ENCODE measurements at places on chromosomes 2 and 18.
A peak's percentile ranks its signal among the peaks of the same experiment; 100 is the strongest.

GRCh38 chr18:10164271-10165071 is 250.7 kb downstream of the VAPA start:
- no peak overlapping the region for H3K4me3 ChIP-seq
- no peaks in the 10 kb centered on the region for H3K36me3 ChIP-seq
- peak overlapping the region; percentile 24 for H3K27ac ChIP-seq
- no peak for DNase-seq
- no peaks in the 10 kb centered on the region for H3K4me1 ChIP-seq

- H3K4me1 ChIP-seq, result peaks cover 3% of the 10 kb centered on the region
- DNase-seq, result peak; percentile 77
- H3K27me3 ChIP-seq, result peaks cover 43% of the 10 kb centered on the region
- H3K27ac ChIP-seq, result peak overlapping the region; percentile 80
Observed at GRCh38 chr2:150486539-150487484, 655 bp downstream of the RND3 start.

- H3K27me3 ChIP-seq, result peaks cover 95% of the 10 kb centered on the region
- no peak overlapping the region for H3K27ac ChIP-seq
- H3K4me3 ChIP-seq, result no peak overlapping the region
- H3K4me1 ChIP-seq, result peaks cover 12% of the 10 kb centered on the region
- H3K36me3 ChIP-seq, result no peaks in the 10 kb centered on the region
Observed at GRCh38 chr2:66443186-66443978, 8.5 kb downstream of the MEIS1 start.

DNA sequence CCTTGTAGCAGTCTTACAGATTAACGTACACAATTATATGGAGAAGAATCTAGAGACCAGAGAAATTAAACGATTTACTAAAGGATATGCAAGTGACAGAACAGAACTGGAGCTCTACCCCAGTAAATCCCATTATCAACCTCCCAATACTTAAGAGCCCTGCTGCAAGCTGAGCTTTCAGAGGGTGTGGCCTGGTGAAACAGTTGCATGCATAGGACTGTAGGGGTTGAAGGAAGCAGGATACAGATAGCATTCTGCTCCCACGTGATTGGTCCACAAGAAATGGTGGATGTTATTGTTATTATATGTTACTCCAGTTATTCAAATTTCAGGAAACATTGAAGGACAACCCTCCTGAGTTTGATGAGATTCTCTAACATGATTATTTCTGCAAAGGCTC is 210.8 kb upstream of the THUMPD2 start:
- DNase-seq, result no peak
- H3K36me3 ChIP-seq, result no peaks in the 10 kb centered on the region
- H3K27me3 ChIP-seq, result no peaks in the 10 kb centered on the region
- no peak overlapping the region for H3K4me3 ChIP-seq

GRCh38 chr18:58606236-58606635 is 22.7 kb downstream of the ALPK2 start:
- no peak overlapping the region for H3K27ac ChIP-seq
- H3K27me3 ChIP-seq, result no peaks in the 10 kb centered on the region
- no peak overlapping the region for H3K4me3 ChIP-seq
- no peaks in the 10 kb centered on the region for H3K36me3 ChIP-seq

DNA sequence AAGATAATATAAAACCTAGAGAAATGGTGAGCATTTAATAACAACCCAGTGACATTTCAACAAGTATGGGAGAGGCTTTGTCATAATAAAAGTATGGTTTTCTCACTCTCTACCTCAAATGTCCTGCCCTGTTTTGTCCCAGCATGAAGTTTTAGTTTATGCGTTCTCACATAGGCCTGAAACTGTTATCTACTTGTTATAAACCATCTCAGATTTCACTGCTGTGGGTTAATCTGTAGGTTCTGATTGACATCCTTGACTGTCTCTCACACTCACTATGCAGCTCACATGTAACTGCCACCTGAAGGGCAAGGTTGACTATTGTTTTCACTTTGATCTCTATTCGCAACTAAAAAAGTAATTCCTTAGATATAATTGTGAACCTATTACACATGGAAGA is 44.9 kb downstream of the ZEB2 start:
- H3K4me3 ChIP-seq, result no peak overlapping the region
- H3K27me3 ChIP-seq, result no peaks in the 10 kb centered on the region

DNA sequence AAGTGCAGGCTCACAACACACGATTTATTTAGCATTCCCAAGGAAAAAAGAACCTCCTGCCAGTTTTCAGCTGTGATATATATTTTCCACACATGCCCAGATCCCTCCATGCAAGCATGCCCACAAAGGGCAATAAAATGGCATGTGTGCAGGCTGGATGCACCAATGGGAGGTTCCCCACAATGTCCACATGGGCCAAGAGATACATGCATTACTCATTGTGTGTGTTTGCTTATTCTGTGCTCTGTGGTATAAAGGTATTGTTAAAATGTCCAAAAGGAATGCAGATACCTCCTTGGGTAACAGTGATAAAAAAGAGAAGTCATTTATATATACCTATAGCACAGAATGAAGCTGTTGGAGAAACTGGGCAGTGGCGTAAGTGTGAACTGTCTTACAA is 207.4 kb downstream of the FHOD3 start:
- H3K36me3 ChIP-seq, result no peaks in the 10 kb centered on the region
- H3K4me1 ChIP-seq, result no peaks in the 10 kb centered on the region
- no peak for DNase-seq
- H3K27ac ChIP-seq, result no peak overlapping the region
- no peaks in the 10 kb centered on the region for H3K27me3 ChIP-seq

- H3K4me1 ChIP-seq, result no peaks in the 10 kb centered on the region
- no peaks in the 10 kb centered on the region for H3K27me3 ChIP-seq
- peak overlapping the region; percentile 21 for H3K27ac ChIP-seq
- DNase-seq, result no peak
Observed at GRCh38 chr2:236915726-236916125, 170.0 kb upstream of the COPS8 start.

DNA sequence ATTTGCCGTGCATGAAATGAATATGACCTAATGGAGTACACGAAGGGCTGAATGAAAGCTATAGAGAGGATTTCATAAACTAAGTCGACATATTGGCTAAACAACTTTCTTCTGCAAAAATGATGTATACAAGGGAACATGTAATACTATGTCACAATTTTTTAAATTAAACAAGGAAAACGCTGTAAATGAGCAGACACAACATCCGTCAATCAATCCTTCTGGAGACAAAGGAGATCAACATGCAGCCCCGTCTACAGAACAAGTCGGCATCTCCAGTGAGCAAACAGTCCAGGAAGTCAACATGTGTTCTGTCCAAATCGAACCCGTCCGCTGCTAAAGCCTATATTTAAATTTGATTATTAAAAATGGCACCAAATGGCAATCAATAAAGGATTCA is 180.8 kb downstream of the TCF4 start:
- no peak overlapping the region for H3K4me3 ChIP-seq
- no peaks in the 10 kb centered on the region for H3K27me3 ChIP-seq
- H3K36me3 ChIP-seq, result no peaks in the 10 kb centered on the region

- H3K36me3 ChIP-seq, result no peaks in the 10 kb centered on the region
- H3K4me1 ChIP-seq, result no peaks in the 10 kb centered on the region
- H3K27ac ChIP-seq, result no peak overlapping the region
Observed at GRCh38 chr2:216732334-216732733, 37.0 kb upstream of the IGFBP5 start.

DNA sequence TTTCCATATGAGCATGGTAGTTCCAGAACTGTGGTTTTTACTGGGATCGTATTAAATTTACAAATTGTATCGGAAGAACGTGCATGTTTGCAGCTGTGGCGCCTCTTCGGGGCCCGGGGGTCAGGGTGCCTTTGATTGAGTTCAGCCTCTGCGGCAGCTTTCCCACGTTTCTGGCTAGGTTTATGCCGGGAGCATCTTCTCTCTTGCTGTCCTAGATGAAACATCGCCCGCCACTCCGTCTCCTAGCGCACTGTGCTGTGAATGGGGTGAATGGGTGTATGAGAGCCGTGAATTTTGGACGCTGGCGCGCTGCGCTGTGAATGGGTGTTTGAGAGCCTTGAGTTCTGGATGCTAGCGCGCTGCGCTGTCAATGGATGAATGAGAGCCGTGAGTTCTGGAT is 12.3 kb downstream of the PDCD1 start:
- no peak overlapping the region for H3K4me3 ChIP-seq
- no peaks in the 10 kb centered on the region for H3K4me1 ChIP-seq
- peaks cover 14% of the 10 kb centered on the region for H3K27me3 ChIP-seq
- no peak overlapping the region for H3K27ac ChIP-seq
- no peaks in the 10 kb centered on the region for H3K36me3 ChIP-seq

- H3K27ac ChIP-seq, result no peak overlapping the region
- H3K27me3 ChIP-seq, result no peaks in the 10 kb centered on the region
- H3K36me3 ChIP-seq, result no peaks in the 10 kb centered on the region
Observed at GRCh38 chr18:2424420-2424819, 146.9 kb downstream of the METTL4 start.

GRCh38 chr18:43757273-43757672 is 480.0 kb upstream of the SYT4 start:
- H3K4me3 ChIP-seq, result no peak overlapping the region
- H3K27ac ChIP-seq, result no peak overlapping the region
- H3K36me3 ChIP-seq, result no peaks in the 10 kb centered on the region
- DNase-seq, result no peak
- H3K4me1 ChIP-seq, result peaks cover 3% of the 10 kb centered on the region
- H3K27me3 ChIP-seq, result no peaks in the 10 kb centered on the region

GRCh38 chr2:2018713-2019410 is 274.5 kb upstream of the PXDN start:
- no peak overlapping the region for H3K27ac ChIP-seq
- DNase-seq, result peak; percentile 7
- no peak overlapping the region for H3K4me3 ChIP-seq
- H3K4me1 ChIP-seq, result peaks cover 15% of the 10 kb centered on the region
- H3K27me3 ChIP-seq, result no peaks in the 10 kb centered on the region

DNA sequence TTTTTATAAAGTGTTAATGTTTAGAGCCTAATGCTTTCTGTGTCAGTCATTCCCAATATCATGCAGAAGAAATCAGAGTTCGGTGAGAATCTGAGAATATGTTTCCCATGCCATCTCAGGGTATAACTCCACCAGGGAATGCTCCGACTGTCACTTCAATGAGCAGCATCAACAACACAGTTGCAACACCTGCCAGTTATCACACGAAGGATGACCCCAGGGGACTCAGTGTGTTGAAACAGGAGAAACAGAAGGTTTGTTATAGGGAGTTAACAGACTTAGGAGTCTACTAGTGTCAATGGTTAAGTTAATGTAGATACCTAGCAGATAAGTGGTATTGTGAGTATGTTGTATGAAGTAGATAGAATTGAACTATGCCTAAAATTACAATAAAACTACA is 31.0 kb downstream of the VAPA start:
- H3K27ac ChIP-seq, result no peak overlapping the region
- H3K36me3 ChIP-seq, result peaks cover 68% of the 10 kb centered on the region
- H3K4me1 ChIP-seq, result no peaks in the 10 kb centered on the region
- DNase-seq, result no peak
- no peaks in the 10 kb centered on the region for H3K27me3 ChIP-seq

DNA sequence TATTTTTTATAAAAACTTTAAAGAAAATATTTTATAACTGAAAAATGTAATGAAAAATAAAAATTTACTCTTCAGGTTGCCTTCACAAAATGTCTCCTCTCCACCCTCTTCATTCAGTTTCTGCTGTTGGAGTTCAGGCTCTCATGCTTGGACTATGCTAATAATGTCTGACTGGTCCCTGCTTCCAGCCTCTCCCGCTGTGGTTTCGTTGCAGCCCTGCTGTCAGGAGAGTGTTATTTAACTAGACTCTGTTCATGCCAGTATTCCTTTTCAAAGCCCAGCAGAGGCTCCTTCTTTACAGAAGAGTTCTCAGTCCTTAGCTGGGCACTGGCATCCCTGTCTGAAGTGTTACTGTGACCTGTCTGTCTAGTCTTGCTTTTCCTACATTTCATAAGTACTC is 40.4 kb downstream of the CLIP4 start:
- H3K27ac ChIP-seq, result no peak overlapping the region
- H3K27me3 ChIP-seq, result no peaks in the 10 kb centered on the region
- peaks cover 17% of the 10 kb centered on the region for H3K36me3 ChIP-seq
- no peak for DNase-seq

- H3K27ac ChIP-seq, result no peak overlapping the region
- no peaks in the 10 kb centered on the region for H3K36me3 ChIP-seq
- peak; percentile 54 for DNase-seq
- peaks cover 20% of the 10 kb centered on the region for H3K27me3 ChIP-seq
Observed at GRCh38 chr2:25362434-25363145, 20.9 kb upstream of the DNMT3A start.

DNA sequence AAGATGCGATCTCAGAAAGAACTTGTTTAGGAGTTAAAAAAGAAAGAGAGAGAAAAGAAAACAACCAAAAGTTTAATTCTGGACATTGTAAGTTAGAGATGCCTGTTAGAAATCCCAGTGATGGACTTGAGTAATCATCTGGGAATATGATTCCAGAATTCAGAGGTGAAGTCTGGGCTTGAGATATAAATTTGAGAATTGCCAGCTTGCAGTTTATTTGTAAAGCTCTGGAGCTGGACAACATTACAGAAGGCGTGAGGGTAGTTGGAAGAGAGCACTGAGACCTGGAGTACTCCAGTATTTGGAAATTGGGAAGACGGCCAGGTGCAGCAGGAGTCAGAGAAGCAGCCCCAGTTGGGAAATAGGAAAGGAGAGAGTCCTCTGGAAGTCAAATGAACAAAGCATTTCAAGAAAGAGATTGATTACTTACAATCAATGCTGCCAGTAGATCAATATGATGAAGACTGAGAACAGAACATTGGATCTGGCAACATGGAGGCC is 128.8 kb upstream of the ARHGAP28 start:
- no peak overlapping the region for H3K4me3 ChIP-seq
- no peaks in the 10 kb centered on the region for H3K27me3 ChIP-seq
- no peak for DNase-seq

DNA sequence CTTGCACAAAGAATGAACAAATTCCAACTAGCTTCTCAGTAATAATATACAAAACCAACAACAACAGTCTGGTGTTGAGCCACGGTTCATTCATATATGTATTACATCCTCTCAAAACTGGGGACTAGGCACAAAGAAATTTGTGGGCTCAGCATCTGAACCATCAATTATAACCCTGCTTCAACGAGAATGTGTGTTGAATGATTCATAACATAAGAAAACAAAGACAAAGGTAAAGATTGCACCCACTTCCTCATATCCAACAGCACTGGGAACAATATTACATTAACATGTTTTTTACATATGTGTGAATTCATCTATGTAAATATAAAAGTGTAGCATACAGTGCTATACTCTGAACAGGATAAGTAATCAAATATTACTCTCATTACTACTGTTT is 144.8 kb downstream of the CDH2 start:
- no peak overlapping the region for H3K4me3 ChIP-seq
- H3K27me3 ChIP-seq, result no peaks in the 10 kb centered on the region
- no peak overlapping the region for H3K27ac ChIP-seq
- peaks cover 62% of the 10 kb centered on the region for H3K36me3 ChIP-seq
- peaks cover 11% of the 10 kb centered on the region for H3K4me1 ChIP-seq

- H3K4me1 ChIP-seq, result peaks cover 4% of the 10 kb centered on the region
- DNase-seq, result peak; percentile 65
- H3K27me3 ChIP-seq, result no peaks in the 10 kb centered on the region
- peak overlapping the region; percentile 96 for H3K27ac ChIP-seq
Observed at GRCh38 chr2:27379836-27380625, 503 bp downstream of the ZNF513 start.

DNA sequence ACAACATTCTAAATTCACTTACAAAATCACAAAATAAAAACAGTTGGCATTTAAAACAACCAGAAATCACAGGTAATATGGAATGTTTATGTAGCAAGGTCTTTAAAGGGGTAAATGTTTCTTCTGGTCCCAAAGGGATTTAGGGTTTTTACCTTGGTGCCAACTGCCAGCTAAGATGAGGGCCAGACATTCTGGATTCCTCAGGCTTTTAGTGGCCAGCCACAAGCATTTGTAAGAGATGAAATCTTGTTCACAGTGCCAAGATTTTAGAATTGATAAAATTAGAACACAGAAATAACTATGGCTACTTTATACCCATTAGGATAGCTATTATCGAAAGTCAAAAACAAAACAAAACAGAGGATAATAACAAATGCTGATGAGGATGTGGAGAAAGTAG is 60.4 kb upstream of the CDKL4 start:
- peaks cover 10% of the 10 kb centered on the region for H3K36me3 ChIP-seq
- no peak overlapping the region for H3K4me3 ChIP-seq
- peaks cover 3% of the 10 kb centered on the region for H3K4me1 ChIP-seq
- DNase-seq, result no peak
